ENCODE measurements at places on chromosomes 1 and 21. TPM values are rescaled to one million over a fixed set of nuclear protein-coding genes. Genes with fewer than 3 reads are reported as not detected.

DNA sequence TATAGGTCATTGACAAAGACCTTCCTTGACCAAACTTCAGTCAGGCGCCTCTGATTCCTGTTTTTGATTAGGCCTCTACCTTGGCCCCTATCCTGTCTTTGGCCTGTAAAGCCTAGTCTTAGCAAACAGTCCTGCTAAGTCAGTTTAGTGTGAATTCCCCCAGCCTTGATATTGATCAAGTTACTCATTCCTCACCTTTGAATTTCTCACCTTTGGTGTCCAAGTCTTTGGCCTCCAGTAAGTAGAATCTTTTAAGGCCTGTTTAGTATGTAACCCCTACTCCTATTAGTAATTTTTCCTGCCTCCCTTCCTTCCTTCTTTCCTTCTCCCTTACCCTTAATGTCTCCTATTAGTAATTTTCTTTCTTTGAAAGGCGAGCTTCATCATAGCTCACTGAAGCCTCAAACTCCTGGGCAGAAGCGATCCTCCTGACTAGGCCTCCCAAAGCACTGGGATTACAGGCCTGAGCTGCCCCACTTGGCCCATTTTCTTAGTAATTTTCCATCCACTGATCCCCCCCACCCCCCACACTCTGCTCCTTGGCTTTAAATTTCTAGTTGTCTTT lies 13.0 kb upstream of the ZNF692 start:
- DNase-seq = no peak
- peaks cover 11% of the 10 kb centered on the region for H3K4me1 ChIP-seq
- H3K4me3 ChIP-seq = no peak overlapping the region

GRCh38 chr1:109929588-109930251 lies 19.1 kb downstream of the CSF1 start:
- no peak overlapping the region for H3K4me3 ChIP-seq
- H3K27ac ChIP-seq = peak overlapping the region; percentile 90
- peaks cover 35% of the 10 kb centered on the region for H3K36me3 ChIP-seq
- peaks cover 60% of the 10 kb centered on the region for H3K4me1 ChIP-seq

DNA sequence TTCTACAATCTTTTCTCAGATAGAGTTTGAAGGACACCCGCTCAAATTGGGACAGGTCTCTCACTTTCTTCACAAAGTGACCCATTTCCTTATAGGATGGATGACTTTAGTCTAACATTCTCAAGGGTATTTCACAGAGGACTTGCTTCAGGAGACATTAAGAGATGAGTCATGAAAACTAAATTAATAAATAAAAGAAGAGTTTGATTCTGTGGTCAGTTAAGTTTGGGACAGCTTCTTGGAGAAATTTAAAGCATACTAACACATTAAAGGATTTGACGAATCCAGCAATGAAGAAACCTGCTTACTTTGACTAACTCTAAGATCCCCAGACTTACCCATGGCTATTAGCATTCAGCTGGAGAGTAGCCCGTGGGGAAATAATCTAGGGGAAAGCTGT lies 95.6 kb upstream of the RAB3GAP2 start:
- no peak overlapping the region for H3K4me3 ChIP-seq
- no peaks in the 10 kb centered on the region for H3K27me3 ChIP-seq
- no peaks in the 10 kb centered on the region for H3K4me1 ChIP-seq
- no peak for DNase-seq

PLA2G2C gene
- not detected for total RNA-seq

PRKAA2 gene
- 1.4 TPM for total RNA-seq

DNA sequence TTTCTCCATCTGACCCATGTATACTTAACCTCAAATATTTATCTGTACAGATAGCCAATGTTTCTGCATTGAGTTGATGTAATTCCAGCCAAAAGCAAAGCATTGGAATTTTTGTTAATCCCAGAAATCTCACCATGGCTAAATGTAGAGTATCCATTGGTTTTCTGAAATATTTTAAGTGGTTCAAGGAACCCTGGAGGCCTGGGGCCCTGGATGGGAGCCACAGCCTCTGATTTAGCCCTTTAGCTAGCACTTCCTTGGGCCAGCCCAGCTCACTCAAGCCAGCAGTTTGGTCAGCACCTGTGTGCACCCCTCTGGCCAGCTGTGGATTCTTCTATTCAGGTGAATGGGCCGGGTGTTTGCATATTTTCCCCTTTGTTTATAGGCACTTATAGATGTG lies 18.8 kb upstream of the EPS8L3 start:
- no peaks in the 10 kb centered on the region for H3K36me3 ChIP-seq
- peak overlapping the region; percentile 8 for H3K27ac ChIP-seq
- peaks cover 21% of the 10 kb centered on the region for H3K4me1 ChIP-seq
- H3K4me3 ChIP-seq = no peak overlapping the region
- no peaks in the 10 kb centered on the region for H3K27me3 ChIP-seq

GRCh38 chr1:29096231-29096886 lies 27.3 kb downstream of the TMEM200B start:
- no peaks in the 10 kb centered on the region for H3K4me1 ChIP-seq
- no peak overlapping the region for H3K27ac ChIP-seq
- H3K27me3 ChIP-seq = no peaks in the 10 kb centered on the region
- DNase-seq = no peak

DNA sequence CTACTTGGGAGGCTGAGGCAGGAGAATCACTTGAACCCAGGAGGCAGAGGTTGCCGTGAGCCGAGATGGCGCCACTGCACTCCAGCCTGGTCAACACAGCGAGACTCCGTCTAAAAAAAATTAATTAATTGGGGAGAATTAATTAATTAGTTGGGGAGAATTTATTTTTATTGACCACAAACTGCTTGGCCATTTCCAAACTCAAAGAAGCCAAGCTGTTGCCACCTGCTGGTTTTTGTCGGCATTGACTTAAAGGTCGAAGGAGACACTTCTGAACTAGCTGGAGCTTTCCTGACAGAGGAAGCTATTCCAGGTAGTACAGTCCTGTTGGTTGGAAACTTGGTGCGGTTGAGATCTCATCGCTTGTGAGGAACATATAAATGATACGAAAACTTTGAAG lies 13.1 kb downstream of the MAP1LC3C start:
- no peak for DNase-seq
- H3K36me3 ChIP-seq = no peaks in the 10 kb centered on the region
- no peaks in the 10 kb centered on the region for H3K4me1 ChIP-seq
- H3K4me3 ChIP-seq = no peak overlapping the region
- H3K27ac ChIP-seq = no peak overlapping the region

All from upper lobe of left lung (tissue), 6 donors.